ENCODE measurements at places on chromosomes 12 and 14.
A peak's percentile ranks its signal among the peaks of the same experiment; 100 is the strongest.

GRCh38 chr14:104182857-104183425 lies 44.6 kb downstream of the KIF26A start:
- DNase-seq = no peak

GRCh38 chr12:14185427-14186192 lies 179.9 kb upstream of the ATF7IP start:
- DNase-seq = no peak

- DNase-seq = no peak
Observed at GRCh38 chr12:9260931-9261330, 52.7 kb upstream of the PZP start.

DNA sequence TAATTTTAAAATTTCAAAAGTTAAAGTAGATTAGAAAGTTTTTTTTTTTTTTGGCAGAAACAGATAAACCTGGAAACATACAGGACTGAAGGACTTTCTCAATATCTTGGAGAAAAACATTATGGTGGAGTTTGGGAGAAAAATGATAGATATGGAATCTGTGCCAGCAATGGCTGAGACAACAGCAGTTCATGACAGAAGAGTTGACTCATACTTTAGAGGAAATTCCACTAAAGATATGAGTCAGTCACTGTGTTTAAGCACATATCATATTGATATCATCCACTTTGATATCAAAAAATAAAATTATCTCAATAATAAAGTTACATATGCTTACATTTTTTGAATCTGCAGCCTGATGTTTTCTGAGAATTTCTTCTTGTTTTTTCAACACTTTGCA lies 193.9 kb upstream of the OR4E1 start:
- DNase-seq = no peak

- no peak for DNase-seq
Observed at GRCh38 chr12:106181401-106182114, 42.8 kb upstream of the NUAK1 start.

- DNase-seq = no peak
Observed at GRCh38 chr12:128801879-128802391, 21.8 kb downstream of the SLC15A4 start.

DNA sequence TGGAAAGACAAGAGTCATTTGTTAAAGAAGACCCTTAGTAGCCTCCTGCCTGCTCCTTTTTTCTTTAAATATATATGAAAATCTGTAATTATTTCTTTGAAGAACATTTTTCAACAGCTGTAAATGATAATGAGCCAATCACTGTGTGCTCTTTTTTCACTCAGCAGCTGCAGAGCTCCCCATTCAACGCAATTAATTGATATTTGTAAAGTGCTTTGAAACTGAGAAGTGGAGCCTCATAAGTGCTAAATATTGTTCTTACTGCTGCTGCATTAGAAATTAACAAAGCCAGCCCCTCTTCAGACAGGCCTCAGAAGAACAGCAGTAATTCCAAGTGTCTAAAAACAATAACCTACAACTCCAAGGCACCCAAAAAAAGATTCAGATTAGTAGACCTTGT lies 224.3 kb downstream of the GXYLT1 start:
- no peak for DNase-seq

- DNase-seq = no peak
Observed at GRCh38 chr14:39488600-39488999, 56.4 kb upstream of the FBXO33 start.

- no peak for DNase-seq
Observed at GRCh38 chr14:34782031-34782430, 67.6 kb upstream of the CFL2 start.

GRCh38 chr14:64502887-64503433 lies 678 bp downstream of the ZBTB25 start:
- DNase-seq = no peak

DNA sequence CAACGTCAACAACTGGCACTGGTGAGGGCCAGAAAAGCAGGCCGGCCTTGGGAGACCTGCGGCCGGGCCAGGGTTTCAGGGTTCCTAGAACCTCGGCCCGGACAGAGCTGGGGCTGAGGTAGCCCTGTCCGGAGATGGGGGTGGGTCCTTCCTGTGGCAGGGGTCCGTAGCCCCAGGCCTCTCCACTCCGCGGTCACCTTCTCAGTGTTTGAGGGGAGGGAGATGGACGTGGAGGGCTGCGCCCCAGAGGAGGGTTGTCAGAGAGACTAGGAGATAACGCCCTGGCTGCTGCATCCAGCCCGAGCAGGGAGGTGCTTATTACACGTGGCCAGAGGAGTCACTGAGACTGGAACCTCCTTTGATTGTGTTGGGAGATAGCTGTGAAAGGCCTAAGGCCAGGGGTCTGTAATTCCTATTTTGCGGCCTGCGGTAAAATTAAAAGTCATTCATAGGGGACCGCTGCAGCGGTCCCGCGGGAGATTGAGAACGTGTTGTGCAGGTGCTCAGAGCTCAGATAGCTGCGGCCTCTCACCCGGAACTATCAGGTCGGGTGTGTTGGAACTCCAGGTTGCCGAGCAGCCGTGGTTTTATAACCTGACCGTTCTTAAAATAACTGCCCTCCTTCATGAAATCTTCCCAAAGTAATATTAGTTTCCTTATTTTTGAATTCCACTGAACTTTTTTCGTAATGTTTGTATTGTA lies 507 bp downstream of the AHSA1 start:
- DNase-seq = peak; percentile 5

- DNase-seq = no peak
Observed at GRCh38 chr14:55352201-55352600, 59.4 kb downstream of the ATG14 start.

GRCh38 chr12:69500631-69501030 lies 30.4 kb downstream of the FRS2 start:
- no peak for DNase-seq

- no peak for DNase-seq
Observed at GRCh38 chr14:91244501-91244901, at the start of gene GPR68. GPR68 (minus strand) TSS chr14:91244704; CDS start chr14:91235050, 9,654 bp downstream.

DNA sequence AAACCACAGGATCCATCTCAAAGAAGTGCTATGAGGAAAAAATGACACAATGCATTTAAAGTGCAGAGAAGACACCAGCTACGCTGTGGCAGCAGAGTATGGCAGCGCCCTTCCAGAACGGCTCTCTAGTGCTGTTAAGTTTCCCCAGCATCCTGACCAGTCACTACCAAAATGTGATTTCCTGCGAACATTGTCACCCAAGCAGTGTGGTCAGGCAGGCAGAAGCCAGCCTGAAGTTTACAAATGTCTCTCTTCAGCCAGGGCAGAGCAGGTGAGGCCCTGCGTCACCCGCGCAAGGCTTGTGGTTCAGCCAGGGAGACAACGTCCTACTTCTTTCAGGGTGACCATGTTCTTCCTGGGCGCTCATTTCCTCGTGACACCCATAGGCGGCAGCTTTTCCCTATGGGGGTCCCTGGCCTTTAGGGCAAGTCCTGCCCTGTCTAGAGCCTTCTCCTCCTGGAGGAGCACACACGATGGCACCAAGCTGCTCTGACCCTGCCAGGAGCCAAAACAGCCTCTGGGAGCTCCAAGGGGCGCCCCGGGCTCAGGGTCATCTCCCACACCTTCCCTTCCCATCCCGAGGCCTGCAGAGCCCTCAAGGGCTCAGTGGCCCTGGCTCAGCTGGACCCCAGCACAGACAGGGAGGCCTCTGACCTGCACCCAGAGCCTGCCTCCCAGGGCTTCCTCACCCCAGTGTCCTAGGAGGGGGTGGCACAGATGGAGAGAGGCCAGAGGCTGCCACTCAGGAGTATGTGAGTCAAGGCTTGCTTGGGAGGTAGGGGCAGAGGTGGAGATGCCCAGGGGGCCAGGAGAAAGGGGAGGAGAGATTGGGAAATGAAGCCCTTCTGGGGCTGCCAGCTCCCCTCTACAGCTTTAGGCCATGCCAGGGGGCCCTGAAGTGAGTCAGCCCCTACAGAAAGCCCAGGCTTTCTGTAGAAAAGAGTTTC lies 41.9 kb downstream of the PSMA6 start:
- no peak for DNase-seq

DNA sequence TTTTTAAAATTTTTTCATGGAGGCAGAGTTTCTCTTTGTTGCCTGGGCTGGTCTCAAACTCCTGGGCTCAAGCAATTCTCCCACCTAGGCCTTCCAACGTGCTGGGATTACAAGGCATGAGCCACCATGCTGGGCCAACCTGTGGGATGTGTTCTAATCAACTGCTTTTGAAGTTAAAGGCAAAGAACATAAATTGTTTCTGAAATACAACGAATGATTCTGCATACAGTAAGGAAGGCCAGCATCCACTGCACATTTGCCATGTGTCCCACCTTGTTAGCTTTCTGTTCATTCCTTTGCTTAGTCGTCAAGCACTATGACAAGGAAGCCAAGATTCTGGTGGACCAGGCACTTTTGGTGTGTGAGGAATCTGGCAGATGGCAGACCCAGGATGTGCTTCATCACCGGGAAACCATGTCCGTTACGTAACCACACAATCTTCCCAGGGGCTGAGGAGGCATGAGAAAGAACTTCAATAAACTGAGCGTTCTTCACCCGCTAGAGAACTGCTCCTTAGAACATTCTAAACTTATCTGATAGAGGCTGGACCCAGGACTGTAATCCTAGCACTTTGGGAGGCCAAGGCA lies 24.5 kb downstream of the MOK start:
- DNase-seq = no peak

- DNase-seq = no peak
Observed at GRCh38 chr12:109385339-109386058, 37.8 kb downstream of the MYO1H start.

DNA sequence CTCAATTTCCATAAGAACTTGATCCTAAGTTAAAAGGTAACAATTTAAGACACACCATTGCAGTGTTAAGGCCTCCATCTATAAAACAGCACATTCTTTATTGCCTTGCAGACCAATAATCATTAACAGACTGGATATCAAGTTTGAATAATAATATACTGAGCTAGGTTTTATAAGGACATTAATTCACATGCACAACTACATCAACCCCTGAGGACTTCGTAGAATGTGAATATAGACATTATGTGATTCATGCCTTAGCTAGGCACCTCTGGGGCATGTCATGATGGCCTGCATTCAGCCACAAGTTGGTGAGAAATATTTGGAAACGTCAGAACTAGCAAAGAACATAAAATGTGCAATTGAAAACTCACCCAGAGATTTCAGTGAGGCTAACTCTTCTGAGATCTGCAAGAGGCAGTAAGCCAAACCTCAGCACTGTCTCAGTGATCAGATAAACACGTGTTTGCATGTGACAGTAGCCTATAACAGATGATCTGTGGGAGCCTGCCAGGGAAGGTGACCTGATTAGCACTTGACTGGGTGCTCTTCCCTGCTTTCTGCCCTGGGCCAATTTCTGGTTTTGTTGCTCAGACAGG lies 492.2 kb downstream of the FLRT2 start:
- DNase-seq = no peak

DNA sequence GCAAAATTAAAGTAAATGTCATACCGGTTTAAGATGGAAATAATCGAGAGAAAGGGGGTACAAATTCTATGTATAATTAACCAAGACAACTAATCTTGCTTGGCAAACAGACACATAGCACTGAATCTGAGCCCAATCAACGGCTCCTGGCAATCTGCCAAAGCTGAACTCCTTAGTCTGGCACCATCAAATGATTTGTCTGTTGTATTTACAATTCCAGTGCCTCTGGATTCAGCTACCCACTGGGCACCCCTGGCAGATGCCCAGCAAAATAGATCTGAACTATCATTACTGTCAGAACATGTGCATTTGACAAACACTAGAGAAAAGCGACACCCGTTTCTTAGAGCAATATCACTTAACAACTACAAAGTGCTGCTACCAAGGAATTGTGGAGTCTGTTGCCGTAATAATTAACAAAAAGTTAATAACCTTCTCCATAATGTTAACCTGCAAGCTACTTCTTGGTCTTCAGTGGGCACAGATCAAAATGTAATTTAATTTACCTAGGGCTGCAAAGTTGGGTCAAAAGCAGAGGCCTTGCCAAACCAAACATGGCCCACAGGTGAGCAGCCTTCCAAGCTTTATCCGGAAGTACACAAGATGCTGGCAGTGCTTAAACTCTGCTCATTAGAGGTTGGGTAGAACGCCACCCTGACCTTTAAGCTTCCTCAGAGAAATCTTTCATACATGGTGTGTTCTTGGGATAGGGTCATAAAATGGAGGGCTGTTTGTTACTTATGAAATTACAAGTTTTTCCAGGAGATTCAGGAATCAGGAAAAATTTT lies 7.6 kb downstream of the EGLN3 start:
- DNase-seq = no peak

- DNase-seq = no peak
Observed at GRCh38 chr12:122081697-122082221, 3.2 kb downstream of the MLXIP start.

GRCh38 chr14:33404964-33405574 lies 466.4 kb downstream of the NPAS3 start:
- no peak for DNase-seq
